ENCODE measurements at places on chromosomes 11 and 22.
A peak's percentile ranks its signal among the peaks of the same experiment; 100 is the strongest.

GRCh38 chr11:64694026-64694755, 28.8 kb downstream of the NRXN2 start:
- no peak for DNase-seq

DNA sequence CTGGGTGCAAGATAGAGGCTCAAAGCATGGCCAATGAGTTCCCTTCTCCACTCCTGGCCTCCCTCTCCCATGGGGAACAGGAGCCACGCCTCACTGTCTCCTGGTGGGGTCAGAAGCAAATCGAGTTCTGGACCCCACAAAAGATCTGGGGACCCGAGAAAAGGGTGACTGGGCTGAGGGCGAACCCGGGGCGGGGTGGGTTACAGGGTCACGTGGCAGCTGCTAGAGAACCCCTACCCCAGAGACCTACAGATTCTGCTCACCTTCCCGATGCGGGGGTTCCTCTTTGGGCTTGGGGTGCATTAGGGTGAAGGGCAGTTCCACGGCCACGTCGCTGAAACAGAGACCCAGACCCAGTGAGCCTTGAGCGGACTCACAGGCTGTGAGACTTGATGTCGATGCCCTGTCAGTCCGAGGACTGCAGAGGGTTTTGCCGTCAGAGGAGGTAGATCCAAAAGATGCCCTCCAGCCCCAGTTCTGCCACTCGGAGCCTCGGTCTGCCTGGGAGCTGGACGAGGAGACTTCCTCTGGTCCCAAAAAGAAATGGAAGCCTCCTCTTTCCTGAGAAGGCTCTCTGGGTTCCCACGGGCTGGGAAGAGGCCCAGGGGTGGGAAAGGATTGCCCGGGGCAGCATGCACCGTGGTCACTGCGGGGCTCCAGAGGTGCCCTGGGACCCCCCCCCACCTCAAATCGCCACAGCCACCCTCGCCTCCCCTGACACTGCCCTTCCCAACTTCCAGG, 28.2 kb downstream of the TPBGL start:
- DNase-seq: no peak

- no peak for DNase-seq
Measured at GRCh38 chr22:21622011-21622918, 7.6 kb downstream of the YDJC start.

GRCh38 chr11:133947321-133947756, 9.4 kb downstream of the IGSF9B start:
- DNase-seq: peak; percentile 47

- no peak for DNase-seq
Measured at GRCh38 chr11:114073007-114073827, 13.7 kb downstream of the ZBTB16 start.

DNA sequence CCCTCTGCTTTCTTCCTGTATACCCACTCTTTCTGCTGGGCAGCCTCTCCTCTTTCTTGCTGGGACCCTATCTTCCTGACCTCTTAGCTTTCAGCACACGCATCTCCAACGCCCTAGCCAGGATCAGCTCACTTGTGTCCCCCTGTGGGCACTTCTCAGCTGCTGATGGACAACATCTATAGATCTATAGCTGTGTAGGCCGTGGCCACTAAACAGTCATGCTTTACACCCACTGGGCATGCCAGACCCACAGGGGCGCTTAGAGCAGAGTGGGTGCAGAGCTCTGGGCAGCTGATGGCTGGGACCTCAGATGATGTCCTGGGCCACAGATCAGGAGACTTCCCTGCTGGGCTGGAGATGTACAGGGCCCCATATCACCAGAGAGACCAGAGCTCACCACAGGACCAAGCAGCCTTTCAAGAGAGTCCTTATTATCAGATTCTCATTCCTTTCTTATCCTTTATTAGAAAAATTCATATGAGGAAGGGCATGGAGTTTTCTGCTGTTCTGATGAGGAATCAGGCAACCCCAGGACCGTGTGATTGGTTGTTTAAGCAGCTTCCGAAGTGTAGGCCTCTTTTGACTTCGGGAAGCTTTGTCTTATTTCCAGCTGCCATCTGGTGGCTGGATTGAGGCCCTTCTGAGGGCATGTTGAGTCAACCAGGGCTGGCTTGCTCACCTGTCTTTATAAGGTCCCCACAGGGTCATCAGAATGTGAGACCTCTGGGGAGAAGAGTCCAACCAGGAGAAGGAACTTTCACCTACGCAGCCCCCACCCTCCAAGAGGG, 60.5 kb downstream of the OSBP2 start:
- DNase-seq: peak; percentile 33

DNA sequence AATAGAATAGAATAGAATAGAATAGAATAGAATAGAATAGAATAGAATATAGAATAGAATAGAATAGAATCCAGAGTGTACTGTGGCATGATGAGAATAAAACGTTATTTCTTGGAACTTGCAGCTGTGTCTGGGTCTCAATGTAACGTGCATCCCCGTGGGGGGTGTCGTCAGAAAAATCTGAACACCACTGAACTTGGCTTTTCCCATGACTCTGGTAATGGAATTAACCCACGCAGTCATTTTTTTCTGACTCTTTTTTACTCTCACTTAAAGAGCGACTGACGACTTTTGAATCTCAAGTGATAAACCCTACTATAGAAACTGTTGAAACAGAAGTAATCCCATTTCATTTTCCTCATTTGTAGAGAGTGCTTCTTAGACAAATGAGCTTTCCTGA, 92.4 kb upstream of the BID start:
- DNase-seq: no peak

DNA sequence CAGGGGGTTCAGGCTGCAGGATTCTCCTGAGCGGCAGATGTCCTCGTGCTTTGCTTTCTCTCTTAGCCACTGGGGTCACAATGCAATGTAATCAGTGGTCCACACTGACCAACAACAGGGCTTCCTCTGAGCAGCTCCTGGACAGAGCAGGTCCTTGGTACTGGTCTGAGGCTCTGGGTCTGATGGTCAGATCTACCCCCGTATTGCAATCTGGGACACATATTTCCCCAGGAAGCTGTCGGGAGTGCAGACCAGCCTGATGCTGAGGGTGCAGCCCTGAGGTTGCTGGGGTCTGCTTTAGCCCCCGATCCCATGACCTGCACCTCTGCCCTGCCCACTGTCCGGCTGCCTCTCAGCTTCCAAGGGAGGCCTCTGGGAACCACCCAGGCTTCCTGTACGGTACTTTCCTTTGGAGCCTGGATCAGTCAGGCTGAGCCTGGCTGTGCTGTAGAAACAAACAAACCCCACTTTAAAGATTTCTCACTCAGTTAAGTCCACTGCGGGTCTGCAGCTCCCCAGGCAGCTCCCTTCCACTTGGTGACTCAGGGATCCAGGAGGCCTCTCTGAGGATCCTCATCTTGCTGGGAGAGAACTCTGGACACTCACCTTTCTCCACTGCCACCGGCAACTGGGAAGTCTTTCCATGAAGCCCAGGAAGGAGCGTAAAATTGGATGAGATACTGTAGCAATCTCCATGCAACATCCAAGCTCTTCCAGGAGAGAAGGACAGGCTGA, 1046.6 kb downstream of the TBC1D22A start:
- DNase-seq: no peak

DNA sequence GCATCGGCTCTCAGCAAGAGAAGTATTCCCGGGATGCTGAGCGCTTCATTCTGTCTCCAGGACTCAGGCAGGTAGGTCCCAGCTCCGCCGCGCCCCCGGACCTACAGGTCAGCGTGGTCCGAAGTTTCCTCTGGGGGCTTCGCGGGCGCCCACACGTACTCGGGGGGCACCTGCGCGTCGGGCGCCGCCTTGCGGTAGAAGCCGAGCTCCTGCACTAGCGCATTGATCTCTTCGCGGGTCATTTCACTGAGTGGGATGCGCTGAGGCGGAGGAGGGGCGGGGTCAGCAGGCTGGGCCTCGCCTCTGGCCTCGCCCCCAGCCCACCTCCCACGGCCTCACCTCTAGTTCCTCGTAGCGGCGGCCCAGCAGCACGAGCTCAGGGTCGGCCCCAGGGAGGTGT, 2.5 kb downstream of the SELENOM start:
- no peak for DNase-seq

DNA sequence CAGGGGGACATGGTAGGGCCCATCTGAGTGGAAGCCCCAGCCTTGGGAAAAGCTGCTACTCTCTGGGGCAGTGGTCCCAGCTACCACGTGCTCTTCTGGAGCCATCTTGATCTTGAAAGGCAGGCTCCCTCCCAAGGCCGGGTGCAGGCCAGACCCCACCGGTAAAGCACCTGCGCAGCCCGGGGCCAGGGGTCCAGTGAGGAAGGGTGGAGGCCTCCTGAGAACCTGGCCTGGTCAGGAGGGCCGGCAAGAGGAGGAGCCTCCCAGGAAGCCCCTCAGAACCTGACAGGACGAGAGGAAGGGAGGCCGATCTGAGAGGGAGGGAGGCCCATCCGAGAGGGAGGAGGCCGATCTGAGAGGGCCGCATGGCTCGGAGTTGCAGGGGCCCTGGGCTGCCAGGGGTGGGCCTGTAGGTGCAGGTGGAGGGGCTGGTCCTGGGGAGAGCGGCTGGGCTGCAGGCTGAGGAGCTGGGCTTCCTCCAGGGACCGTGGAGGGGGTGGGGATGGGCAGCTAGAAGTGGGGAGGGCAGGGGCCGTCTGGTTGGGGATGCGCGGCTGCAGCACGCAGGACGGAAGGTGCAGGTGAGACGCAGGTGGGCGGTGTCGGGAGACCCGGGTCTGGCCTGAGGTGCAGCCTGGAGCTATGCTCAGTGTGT, 529 bp downstream of the GRAMD4 start:
- no peak for DNase-seq

DNA sequence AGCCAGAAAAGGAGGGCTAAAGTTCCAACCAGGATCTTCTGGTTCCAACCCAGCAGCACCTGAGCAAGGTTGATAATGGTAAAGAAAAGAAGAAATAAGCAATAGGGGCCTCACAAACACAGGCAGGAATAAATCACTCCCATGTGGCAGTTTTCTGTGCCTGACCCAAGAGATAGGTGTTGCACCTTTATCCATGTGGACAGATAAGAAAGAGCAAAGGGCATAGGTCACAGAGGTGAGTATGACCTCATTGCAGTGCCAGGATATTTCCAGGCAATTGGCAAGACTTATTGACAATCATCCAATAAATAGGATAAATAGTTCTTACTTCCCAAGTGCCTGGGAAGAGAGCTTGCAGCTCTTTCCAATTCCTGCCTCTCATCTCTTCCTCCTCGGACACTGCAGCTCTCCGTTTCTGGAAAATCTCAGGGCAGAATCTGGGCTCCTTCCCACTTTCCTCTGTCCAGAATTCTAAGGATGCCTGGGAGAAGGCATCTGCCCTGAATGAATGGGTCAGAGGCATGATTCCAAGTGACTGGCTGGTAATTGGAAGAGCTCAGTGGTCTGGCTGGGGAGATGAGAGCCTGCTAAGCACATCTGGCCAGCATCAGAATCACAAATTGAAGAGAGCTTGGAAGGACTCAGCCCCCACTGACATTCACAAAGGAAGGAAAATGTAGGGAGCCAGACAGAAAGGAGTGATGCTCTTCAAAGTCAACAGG, 14.5 kb upstream of the LRRC55 start:
- no peak for DNase-seq

DNA sequence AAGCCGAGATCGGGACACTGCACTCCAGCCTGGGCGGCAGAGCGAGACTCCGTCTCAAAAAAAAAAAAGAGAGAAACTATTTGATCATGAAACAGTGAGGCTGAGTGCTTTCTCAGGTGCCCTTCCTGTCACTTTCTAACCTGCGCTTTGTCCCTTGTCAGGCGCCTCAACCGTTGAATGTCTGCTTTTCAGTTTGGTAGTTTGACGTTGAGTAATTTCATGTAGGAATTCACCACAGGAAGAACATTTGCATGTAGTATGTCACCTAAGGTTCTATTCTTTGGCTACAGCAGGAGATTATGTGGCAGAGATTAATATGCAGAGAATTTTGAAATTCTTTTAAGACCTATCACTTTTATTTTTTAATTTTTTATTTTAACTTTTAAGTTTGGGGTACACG, 57.2 kb downstream of the PPFIA1 start:
- DNase-seq: no peak

DNA sequence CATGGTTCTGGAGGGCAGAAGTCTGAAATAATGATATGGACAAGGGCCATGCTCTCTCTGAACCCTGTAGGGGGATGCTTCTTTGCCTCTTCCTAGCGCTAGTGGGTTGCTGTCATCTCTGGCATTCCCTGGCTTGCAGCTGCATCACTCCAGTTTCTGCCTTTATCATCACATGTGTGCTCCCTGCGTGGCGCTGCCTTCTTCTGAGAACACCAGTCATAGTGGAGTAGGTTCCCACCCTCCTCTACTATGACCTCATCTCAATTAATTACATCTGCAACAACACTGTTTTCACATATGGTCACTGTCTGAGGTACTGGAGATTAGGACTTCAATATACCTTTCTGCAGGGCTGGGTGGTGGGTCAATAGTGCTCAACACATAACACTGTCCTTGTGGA, 402.3 kb upstream of the NARS2 start:
- no peak for DNase-seq

DNA sequence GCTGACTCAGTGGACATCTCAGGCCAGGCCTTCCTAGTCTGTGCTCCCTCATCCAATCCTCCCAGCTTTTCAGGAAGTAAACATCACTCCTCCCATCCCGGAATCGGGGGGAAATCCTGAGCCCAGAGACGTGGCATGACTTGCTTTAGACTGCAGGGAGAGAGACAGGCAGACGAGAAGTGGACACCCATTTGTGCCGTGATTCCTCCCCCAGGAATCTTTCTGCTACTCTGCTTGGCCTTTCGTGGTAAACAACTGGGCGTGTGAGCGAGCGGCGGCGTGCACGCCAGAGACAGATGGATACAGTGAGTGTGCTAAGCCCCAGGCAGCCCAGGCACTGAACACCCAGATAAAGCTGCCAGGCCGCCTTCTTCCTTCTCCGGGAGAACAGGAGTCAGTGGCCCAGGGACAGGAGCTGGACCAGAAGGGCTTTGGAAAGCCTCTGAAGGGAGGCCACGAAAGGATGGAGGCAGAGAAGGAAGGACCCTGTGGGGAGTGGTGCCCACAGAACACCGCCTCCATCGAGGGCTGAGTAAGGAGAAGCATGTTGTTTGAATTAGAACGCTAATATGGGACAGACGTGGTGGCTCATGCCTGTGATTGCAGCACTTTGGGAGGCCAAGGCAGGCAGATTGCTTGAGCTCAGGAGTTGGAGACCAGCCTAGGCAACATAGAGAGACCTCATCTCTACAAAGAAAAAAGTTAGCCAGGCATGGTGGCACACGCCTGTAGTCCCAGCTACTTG, 53.0 kb upstream of the PRR5 start:
- peak; percentile 27 for DNase-seq

DNA sequence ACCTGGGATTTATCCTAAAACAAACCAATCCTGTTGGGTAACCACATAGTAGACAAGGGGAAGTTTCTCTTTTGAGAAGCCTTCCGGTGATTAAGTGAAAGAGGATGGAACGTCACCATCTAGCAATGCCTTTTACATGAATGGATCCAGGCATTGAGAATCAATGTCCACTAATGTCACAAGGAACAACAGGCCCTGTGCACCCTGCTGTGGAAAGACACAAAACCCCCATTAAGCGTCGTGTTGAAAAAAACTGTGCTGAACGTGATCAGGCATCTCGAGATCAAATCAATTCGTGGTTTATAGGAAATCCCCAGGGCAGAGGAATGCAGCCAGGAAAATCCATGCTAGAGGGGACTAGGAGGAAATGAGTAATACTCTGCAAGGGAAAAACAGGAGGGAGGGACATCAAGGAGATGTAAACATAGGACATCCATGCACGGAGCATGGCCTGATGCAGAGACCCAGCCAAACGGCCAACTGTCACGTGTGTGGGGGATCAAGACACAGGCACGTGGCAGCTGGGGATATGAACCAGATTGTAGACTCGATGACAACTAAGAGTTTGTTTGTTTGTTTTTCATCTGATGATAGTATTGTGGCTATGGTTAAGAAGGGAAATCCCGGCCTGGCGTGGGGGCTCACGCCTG, 38.6 kb upstream of the CARS1 start:
- no peak for DNase-seq

Measured in NCI-H510A treated with DMSO at 0.1 percent for 48 hours (cell line).